Activated effector memory CD4-positive, alpha-beta T cell treated with anti-CD3 and anti-CD28 coated beads, Interleukin-2, amount 50 U/mL, for 16 hours (primary cell): ENCODE measurements at places on chromosomes 3 and 15.
A peak's percentile ranks its signal among the peaks of the same experiment; 100 is the strongest.

DNA sequence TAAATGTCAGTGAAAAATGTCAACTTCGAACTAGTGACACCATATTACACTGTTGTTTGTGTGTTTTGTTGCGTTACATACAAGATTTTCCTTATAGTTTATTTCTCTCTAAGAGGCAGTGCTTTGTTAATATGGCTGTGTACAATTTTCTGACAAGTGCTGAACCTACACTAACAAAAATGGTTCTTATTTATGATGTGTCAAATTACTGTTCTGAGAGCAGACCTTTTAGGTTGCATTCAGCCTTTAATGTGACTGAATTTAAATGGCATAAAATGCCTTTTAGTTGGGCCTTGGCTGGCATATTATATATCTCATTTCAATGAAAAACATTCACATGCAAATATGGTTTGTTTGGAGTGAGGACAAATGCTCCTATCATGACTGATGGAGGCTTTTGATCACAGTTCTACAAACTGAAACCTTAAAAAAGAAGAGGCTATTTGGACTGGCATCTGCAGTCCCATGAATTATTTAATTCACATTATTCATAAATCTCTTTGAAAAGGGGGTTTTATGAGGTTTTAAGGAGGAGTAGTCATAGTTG is 750.6 kb downstream of the CADM2 start:
- DNase-seq = no peak

DNA sequence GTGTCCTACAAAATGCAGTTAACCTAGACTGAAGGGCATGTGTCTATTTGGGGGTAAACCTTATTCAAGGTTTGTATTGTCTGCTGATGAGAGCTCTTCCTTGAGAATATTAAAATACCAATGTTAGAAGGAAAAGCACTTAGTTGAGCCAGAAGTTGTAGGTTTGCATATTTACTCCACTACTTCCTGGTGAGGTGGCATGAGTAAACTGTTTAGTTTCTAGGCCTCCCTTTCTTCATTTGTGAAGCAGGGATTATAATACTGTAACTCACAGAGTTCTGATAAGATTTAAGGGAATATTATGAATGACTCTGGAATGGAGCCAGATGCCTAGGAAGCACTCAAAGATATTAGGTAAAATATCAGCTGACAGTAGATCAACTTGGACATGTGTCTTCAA is 46.7 kb downstream of the CD200R1L start:
- DNase-seq = no peak

- DNase-seq = no peak
These were observed 100.2 kb upstream of the FAM3D start for GRCh38 chr3:58766587-58767282.

- DNase-seq = no peak
These were observed 48.8 kb downstream of the TCAIM start for GRCh38 chr3:44387404-44387803.

GRCh38 chr15:61064651-61065050 is 164.5 kb downstream of the RORA start:
- DNase-seq = no peak

DNA sequence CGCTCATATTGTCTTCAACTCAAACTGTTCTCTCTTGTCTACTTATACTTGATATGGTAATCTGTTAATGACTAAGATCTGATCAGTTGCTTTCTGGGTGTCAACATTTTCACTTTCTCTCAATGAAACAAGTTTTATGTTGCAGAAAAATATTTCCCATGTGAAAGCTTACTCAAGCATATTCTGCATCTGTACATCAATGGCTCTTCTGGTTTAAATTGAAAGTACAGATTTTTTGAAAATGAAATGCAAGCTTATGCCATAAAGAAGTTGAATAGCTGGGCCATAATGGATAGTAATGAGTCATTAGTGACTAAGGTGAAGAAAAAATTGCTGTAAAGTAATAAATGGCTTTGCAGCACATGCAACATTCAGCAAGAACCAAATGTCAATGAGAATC is 140.7 kb downstream of the BCHE start:
- DNase-seq = no peak

- DNase-seq = no peak
These were observed 407.1 kb downstream of the VPS13C start for GRCh38 chr15:61653110-61653509.

GRCh38 chr3:126135071-126135405 is 45.3 kb downstream of the ALDH1L1 start:
- no peak for DNase-seq

DNA sequence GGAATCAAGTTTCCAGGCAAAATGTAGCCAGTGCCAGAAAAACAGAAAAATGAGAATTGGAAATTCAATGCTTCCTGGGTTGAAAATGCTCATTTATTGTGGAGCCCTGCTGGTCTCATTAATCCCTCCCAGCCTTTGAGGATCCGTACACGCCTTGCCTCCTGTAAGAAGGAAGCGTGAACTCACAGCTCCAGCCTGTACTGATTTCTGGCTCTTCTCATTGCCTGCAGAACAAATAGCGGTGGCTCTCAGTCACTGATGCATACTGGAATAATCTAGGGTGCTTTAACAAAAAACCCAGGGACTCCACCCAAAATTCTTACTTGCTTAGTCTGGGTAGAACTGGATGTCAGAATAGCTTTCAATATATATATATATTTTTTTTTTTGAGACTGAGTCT is 29.3 kb upstream of the SLC24A5 start:
- no peak for DNase-seq

- no peak for DNase-seq
These were observed 70.9 kb downstream of the DCUN1D1 start for GRCh38 chr3:182909318-182910040.

DNA sequence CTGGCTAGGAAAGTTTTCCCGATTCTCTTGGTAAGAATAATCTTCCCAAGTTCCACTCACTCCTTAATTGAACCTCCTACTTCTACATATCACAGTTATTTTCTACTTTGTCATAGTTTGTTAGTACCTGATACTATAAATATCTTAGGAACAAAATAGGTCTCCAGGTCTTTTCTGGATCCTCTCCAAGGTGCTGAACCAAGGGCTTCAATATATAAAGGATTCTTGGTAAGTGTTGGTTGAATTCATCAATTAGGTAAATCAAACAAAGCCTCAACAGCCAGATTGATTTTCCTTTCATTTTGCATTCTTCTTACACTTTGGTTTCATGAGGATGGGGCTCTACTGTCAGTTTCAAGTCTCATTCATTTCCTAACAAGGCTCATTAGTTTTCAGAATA is 27.6 kb upstream of the RTP4 start:
- DNase-seq = no peak

DNA sequence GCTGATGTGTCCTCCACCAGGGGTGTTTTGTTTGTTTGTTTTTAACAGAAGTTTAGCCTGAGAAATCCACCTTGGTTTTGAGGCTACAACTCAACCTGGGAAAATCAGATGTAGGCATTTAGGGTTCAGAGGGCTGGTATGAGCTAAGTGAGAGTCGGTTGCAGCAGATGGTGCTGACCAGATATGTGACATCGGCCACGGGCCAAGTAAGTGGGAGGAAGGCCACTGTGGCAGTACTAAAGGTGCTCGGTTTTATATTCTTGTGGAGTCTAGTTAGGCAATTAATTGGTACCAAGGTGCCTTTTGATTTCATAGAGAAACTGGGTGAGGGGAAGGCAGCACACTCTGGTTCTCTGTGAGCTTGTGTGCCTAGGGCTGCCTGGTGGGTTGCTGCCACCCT is 10.5 kb downstream of the MTMR14 start:
- DNase-seq = no peak

GRCh38 chr15:92629276-92629974 is 26.1 kb downstream of the FAM174B start:
- peak; percentile 61 for DNase-seq

DNA sequence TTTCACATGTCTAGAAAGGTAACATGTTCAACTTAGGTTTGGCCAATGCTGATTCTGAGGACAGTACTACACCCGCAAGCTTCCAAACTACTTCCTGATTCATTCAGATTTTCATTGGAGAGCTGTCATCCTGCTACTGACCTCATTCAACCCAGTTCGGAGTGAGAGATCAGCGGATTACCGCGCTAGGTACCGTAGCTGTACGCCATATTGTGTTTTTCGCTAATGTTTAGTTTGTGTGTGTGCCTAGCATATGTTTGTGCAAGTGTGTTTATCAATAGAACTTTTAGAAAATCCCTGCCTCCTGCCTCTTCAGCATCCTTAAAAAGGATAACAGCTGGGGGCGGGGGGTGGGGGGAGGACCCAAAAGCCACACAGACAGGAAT is 1.1 kb downstream of the ZBTB20 start:
- DNase-seq = peak; percentile 78

DNA sequence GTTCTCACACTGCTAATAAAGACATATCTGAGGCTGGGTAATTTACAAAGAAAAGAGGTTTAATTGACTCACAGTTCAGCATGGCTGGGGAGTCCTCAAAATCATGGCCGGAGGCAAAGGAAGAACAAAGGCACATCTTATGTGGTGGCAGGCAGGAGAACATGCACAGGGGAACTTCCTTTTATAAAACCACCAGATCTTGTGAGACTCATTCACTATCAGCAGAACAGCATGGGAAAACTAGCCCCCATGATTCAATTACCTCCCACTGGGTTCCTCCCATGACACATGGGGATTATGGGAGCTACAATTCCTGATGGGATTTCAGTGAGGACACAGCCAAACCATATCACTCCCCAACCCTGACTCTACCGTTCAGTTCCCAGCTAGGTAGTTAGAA is 59.7 kb upstream of the MINAR1 start:
- no peak for DNase-seq

- no peak for DNase-seq
These were observed 36.1 kb upstream of the TMCO5A start for GRCh38 chr15:37898362-37898761.

DNA sequence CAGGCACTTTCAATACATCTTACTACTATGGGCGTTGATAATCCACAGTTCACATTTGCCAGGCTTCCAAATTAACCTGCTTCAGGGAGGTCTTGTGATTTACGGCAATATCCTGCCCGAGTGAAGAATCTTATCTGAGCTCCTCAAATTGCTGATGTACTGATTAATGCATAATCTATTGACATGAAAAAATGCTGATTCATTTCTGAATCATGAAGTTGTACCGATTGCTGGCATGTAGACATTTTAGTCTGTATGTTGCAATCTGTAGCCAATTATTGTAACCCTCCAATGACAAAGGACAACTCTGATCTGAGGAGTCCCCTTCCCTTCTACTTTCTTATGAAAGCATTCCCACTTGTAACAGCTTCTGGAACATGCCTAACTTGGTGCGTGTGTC is 97.2 kb downstream of the SEC22A start:
- no peak for DNase-seq

DNA sequence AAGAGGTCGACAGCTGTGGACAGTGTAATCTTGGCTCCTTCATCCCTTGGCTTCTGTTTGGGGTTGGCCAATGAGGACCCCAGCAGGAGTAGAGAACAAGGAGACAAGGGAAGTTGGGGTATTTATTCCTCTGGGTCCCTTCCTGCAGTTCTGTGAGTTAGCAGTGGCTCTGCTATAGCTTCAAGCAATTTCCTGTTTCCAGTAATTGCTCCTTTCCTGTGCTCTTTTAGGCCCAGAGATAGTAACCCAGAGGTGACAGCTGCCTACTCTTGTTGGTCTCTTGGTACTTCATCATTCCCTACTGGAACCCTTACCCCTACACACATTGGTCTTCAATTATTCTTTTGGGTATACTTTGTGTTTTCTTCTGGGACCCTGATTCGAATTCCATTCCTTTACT is 92.9 kb downstream of the NR1D2 start:
- no peak for DNase-seq

DNA sequence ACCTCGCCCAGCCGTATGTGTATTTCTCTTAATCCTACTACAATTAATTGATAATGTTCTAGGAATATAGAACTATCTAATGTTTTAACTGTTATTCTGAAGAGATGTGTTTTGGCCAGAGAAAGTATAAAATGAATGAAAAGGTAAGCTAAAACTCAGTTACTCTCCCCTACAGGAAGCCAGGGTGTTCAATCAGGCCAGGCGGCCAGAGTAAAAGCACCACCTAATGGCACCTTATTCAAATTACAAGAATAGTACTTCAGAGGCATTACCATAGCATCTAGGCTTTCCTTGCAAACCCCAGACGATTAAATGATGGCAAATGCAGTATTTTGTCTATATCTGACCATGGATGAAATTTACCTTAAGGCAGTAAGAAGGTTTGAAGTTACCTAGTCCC is 10.4 kb downstream of the SLC12A8 start:
- no peak for DNase-seq

DNA sequence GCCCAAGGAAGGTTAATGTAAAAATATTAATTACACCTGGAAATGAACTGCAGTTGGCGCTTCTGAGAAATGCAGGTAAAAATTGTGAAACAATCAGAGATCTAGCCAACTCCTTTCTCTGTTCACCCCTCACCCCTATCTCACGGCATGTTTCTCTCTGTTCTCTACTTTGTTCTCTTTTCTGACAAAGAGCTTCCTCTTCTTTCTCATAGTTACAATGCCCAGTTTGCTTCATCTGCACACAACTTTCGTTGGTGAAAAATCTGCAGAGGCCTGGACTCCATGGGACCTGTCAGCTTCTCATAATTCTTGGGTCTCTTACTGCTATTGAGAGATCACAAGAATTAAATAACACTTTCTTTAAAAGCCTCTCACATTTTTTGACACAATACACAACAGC is 212.9 kb upstream of the LRRN1 start:
- no peak for DNase-seq

DNA sequence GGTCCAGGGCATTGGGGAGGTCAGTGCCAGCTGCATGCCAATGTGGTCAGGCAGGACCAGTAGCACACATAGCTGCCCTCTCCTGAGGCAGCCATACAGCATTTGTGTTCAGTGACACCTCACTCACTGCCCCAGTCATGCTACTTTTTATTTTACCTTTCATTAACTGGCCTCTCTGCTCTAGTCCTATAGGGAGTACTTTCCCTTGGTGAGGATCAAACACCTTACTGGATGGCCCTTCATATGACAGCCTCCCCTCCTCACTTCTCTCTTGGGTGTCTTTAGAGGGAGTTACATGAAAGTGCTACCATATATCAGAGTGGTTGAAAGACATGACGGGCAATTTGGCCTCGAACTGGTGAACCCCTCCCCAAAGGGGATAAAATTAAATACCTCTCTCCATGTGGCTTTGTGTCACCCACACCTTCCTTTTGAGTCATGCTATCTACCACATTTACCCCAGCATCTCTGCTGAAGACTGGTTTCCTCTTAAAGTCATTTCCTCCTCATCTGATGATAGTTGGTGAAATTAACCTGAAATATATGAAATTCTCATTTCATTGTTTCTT is 17.6 kb downstream of the RLBP1 start:
- DNase-seq = no peak

GRCh38 chr3:146581080-146581601 is 24.0 kb downstream of the PLSCR5 start:
- no peak for DNase-seq

DNA sequence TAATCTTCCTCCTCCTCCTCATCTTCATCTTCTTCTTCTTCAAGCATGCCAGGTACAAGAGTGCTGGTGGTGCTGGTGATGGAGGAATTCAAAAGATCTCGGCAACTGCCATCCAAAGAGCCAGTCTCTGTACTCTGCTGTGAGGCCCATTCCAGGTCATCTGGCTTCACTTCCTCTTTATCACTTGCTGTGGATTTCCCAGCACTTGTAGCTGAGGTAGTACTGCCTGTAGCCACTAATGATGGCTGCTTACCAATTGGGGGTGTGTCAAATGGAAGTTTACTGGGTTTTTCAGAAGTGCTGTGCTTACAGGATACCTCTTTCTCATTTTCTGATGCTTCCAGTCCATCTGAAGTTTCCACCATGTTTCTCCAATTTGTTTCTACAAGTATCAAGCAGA is 28.8 kb upstream of the SHC4 start:
- no peak for DNase-seq

- no peak for DNase-seq
These were observed 1050.5 kb downstream of the ROBO2 start for GRCh38 chr3:78090382-78090781.
